ENCODE measurements at places on chromosomes 2 and 18.

GRCh38 chr2:79861059-79861374 is 348.2 kb downstream of the CTNNA2 start:
- DNase-seq = no peak

DNA sequence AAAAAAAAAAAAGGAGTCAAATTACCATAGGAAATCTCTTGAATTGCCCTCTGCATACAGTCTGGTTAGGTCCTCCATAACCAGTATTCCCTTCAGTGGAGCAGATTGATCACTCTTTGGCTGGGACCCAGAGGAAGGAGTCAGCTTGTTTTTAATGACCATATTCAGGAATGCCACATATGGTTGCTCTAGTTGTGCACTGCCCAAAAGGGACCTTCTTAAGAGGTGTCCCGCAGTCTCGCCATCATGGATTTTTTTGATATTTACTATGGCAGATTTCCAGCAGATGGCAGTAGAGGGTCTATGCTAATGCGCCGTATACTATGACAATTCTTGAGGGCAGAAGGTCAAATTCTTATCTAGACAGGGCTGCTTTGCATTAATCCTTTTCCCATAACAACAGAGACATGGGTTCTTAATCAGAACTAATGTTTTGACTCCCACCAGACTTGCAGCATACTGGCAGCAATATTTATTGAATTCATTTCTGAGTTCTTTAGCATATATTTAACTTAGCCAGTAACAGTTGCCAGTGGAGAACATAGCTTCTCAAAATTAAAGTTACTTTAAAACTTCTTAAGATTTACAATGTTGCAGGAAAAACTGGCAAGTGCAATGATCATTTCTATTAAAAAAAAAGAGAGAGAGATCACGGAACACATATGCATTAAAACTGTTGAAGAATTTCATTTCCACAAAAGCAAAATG is 31.8 kb upstream of the INPP4A start:
- DNase-seq = peak; percentile 61

GRCh38 chr2:20050104-20050645 is 1.3 kb downstream of the LAPTM4A start:
- peak; percentile 39 for DNase-seq

DNA sequence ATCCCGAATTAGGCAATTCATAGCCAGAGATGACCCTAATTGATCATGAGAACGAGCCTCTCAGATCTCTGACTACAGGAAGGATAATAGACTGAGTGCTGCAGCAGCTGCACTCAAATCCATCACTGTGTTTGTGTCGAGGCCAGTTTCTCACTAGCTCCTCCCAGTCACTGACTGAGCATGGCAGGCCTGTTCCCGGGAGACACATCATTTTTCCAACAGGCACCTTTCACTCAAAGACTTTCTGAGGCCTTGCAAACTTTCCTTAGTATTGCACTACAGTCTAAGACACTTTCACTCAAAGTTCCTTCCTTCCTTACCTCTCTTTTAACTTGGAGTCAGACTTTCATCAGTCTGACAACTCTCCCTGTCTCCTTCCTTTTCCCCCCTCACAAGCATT is 13.7 kb downstream of the SOS1 start:
- DNase-seq = no peak

DNA sequence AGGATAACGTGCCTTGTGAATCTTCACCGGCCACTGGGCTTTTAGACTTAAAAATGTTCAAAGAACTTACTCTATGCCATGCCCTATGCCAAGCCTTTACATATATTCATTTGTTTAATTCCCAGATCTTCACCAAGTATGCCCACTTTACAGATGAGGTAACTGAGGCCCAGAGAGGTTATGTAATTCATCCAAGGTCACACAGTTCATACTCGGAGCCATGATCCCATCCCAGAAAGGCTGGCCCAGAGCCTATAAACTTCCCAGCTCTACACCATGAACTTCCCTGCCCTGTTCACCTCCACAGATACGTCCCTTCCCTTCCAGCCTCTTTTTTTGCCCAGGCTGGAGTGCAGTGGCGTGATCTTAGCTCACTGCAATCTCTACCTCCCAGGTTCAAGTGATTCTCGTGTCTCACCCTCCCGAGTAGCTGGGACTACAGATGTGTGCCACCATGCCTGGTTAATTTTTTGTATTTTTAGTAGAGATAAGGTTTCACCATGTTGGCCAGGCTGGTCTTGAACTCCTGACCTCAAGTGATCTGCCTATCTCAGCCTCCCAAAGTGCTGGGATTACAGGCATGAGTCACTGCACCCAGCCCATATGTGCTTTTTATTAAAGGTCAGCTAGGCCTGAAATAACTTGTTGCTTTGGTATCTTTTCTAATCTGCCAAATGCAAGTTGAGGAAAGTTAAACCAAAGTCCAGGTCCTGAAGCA is 44.1 kb downstream of the MTHFD2 start:
- no peak for DNase-seq

- no peak for DNase-seq
These were observed 97.9 kb upstream of the DLX2 start for GRCh38 chr2:172200495-172201085.

GRCh38 chr2:218128781-218129457 is 3.1 kb downstream of the CXCR2 start:
- DNase-seq = no peak

DNA sequence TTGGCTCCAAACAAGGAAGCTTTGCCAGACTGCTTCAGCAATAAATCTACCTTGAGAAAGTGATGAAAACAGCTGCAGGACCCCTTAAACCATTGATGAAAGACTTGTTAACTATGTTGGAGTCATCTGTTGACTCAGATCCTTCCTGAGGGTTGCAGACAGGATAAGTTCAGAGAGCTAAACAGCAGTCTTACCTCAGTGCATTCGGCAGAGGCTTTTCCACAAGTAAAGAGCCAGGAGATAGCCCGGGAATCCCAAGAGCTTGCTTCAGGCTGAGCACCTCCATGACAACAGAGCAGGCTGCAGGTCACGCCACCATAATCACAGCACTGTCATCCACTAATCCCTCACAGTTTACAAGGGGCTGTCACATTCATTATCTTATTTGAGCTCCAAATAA is 23.7 kb downstream of the KIAA2012 start:
- no peak for DNase-seq

- no peak for DNase-seq
These were observed 42.5 kb downstream of the PIGN start for GRCh38 chr18:62144338-62144737.

DNA sequence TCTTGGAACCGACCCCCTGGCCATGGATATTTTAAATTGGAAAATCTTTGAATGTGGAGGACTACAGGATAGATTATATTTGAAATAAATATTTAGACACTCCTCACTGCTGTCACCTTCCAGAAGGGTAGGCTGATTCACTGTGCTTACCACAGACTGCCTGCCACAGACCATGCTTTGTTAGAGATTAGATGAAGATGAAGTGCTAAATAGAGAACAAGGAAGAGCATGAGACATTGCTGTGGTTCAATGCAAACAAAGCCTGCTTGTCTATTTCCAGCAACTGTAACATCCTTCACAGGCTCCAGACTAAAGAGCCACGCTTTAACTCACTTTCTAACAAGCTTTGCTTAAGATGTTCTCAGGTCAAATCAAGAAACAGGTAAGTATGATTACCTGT is 81.0 kb upstream of the TMEM17 start:
- no peak for DNase-seq

- no peak for DNase-seq
These were observed 119.6 kb upstream of the SLC38A11 start for GRCh38 chr2:165074884-165075283.

GRCh38 chr2:177245010-177245422 is 19.5 kb downstream of the NFE2L2 start:
- no peak for DNase-seq

DNA sequence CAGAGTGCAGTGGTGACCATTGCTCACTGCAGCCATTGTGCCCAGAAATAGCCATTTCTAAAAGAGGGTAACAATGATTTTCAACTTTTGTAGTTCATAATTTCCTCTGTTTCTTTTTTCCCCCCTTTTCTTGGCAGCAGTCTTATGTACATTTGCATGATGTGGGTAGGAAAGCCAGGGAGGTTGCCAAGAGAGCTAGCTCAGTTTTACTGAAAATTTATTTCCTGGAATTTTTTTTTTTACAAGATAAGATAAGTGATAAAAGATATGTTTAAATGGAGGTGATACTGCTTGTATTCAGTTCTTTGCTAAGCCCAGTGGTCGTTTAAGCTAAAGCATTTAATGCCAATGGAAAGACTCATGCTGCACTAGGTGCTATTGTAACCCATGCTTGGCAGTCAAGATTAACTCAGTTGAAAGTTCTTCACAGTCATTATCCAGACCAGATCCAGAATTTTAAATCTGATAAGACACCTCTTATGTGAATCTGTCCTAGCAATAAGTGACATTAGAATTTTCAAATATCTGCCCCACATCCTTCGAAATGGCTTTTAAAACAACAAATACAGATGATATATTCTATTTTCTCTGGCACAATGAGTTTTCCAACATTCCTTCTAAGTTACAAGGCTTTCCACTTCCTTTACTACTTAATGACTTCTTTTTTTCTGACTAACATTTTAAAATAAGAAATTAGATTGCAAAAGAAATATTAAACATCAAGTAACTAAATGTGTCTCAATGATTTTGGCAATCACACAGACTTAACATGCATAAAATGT is 4.4 kb upstream of the ATP8B1 start:
- DNase-seq = no peak

- DNase-seq = no peak
These were observed 102.2 kb downstream of the LRRC30 start for GRCh38 chr18:7333025-7333562.

GRCh38 chr2:65361623-65362022 is 70.8 kb downstream of the SPRED2 start:
- no peak for DNase-seq

DNA sequence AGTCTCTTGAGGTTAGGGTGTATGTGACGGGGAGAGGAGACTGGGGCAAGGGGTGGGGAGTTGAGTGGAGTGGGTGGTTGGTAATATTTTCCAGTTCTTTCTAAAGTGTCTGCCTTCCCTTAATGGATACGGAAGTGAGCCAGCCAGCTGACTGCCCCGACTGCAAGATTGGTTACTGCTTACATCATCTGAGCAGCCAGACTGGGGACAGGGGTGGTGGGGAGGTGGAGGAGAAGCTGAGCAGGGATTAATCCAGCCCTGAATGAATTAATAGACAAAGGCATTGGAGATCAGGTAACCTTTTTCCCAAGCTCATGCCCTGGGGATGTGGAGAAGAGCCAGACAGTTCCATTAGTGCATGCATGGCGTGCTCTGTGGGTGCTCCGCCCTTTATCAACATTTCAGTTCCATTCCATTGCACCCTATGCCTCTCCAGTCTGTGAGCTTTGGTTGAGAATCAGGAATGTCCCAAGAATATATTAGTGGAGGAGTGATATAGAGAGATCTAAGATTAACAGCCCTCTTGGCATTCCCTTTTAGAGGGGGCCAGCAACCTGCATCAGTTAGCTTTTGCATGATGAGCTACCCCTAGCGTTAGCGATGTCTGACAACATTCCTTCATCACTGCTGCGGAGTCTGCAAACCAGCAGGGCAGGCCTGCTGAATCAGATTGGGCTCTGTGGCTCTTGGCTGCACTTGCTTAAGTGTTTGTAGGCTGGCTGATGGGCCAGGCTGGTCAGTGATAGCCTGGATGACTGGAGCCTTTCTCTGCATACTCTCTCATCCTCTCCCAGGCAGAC is 67.4 kb downstream of the TNP1 start:
- no peak for DNase-seq
